ENCODE measurements at places on chromosomes 1 and 21.

DNA sequence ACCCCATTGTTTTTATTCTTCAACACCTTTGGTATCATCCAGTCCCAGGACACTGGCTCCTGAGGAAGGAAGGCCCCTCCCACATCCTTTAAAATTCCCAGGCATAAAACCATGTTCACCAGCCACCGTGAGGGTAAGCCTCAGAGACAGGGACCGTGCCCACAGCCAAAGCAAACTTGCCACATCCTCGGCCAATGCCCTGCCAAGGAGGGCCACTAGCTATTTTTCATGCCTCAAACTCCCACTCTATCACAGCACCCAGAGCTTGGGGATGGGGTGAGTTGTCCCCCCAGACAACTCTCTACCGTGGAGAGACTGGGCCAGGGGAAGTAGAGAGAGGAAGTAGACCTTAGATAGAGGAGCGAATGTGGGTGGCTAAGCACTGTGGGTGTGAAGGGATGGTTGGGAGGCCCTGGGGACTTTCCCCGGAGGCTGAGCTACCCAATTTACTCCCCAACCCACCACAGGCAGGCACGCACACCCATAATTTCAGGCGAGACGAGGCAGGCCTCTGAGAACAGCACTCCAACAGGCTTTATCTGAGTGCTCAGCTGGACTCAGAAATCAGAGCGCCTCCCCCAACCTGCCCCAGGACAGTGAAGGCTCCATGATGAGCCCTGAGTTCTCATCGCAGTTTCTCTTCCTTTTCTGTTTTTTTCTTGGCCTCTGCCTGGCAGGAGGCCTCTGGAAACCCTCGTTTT is 15.9 kb upstream of the BTG2 start:
- DNase-seq: peak; percentile 96

DNA sequence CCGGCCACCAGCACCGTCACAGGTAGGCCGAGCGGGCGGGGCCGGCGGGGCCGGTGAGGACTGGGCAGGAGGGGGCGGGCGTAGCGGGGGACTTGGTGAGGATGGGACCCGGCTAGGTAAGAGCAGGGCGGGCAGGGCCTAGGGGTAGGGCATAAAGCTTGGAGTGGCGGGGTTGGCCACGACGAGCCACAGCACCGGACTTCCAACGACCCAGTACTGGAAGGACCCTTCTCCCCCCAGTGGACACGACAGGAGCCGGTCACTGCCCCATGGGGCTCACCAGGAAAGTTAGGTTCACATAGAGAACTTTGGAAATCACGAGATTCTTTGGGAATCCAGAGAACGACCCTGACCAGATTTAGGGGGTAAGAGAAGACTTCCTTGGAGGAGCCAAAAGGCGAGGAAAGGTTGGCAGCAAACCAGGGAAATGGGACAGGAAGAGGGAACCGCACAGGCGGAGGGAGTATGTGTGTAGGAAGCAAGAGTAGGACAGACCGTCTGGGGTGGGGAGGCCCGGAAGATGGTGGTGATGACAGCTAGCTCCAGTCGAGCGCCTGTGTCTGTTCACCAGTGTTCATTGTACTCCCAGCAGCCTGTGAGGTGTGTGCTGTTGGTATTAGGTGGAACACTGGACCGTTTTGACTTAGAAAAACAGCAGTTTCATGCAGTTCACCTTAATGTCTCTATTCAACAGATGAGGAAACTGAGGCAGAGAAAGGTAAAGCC is 20.4 kb downstream of the ZNF362 start:
- DNase-seq: no peak

DNA sequence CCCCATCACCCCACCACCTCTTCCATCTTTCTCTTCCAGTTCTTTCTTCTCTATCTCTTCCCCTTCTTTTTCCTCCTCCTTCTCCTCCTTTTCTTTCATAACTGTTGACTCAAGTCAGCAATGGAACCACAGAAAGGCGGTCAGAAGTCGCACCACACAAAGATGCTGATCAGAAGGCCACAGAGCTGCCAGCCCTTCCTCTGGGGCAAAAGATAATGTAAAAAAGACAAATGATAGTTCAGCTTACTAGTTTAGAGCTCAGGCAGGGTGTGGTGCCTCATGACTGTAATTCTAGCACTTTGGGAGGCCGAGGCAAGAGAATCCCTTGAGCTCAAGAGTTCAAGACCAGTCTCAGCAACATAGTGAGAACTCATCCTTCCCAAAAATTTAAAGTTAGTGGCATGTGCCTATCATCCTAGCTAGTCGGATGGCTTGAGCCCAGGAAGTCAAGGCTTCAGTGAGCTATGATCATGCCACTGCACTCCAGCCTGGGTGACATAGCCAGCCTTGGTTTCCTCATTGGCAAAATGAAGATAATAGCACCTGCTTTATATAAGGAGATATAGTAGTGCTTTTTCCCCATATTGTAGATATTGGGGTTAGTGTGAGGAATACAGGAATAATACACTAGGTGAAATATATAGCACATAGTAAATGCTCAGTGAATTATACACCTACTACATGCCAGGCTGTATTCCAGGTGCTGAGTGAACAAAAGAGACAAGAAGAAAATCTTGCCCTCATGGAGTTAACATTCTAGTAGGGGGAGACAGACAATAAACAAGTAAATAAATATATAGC is 12.5 kb upstream of the IGSF3 start:
- DNase-seq: no peak

DNA sequence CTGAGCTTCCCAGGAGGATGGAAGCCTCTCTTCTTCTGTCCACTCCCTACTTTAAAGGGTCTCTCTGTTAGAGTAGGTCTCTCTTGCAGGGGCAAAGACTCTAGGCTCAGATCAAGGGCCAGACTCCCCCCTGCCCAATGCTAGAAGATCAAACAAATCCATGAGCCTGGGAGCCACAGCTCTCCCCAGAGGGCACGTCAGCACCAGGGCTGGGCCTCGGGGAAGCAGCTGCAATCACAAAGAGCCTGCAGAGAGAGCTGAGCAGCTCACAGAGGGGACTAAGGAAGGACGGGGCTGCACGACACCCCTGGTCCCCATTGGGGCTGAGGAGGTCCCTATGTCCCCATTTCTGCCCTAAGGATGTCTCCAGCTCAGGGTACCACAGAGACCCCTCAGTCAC is 3.9 kb downstream of the CNTN2 start:
- no peak for DNase-seq

DNA sequence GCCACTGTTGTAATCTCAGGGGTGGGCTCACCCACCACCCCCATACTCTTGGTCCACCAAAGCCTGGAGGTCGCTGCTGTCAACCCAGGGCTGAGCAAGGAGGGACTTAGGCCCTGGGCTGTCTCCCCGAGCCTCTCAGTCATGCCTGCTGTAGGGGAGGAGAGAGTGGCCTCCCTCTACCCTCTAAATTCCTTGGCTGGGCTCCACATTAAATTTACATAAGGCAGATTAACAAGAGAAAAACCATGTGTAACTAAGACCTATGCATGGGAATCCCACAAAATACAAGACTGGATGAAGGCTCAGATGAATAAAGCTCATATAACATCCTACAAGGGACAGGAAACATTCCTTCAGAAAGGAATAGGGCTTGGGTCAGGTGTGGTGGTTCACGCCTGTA is 1.8 kb upstream of the PIK3CD start:
- DNase-seq: no peak

DNA sequence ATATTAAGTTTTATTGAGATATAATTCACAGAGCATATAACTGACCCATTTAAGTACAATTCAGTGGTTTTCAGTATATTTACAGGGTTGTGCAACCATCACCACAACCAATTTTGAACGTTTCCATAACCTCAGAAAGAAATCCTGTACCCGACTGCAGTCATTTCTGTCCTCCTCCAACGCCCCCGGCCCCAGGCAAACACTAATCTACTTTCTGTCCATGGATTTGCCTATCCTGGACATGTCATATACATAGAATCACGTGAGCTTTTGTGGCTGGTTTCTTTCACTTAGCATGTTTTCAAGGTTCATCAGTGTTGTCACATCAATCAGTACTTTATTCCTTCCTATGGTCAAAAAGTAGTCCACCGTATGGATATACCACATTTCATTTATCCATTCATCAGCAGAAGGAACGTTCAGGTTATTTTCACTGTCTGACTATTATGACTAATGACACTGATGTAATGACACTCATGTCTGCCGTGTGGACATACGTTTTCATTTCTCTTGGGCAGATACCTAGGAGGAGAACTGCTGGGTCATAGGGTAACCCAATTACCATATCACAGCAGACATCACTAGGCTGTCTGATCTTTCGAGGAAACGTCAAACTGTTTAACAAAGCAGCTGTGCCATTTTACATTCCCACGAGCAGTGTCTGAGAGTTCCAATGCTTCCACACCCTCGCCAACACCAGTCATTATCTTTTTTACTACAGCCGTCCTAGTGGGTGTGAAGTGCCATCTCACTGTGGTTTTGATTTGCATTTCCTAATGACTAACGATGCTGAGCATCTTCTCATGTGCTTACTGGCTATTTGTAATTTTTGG is 30.8 kb downstream of the MRPL37 start:
- peak; percentile 14 for DNase-seq

GRCh38 chr1:12472798-12473551 is 145.0 kb downstream of the DHRS3 start:
- peak; percentile 62 for DNase-seq

GRCh38 chr1:199522936-199523335 is 504.6 kb upstream of the NR5A2 start:
- no peak for DNase-seq

GRCh38 chr1:10788592-10789006 is 7.8 kb downstream of the CASZ1 start:
- DNase-seq: no peak

GRCh38 chr1:214844319-214844718 is 238.2 kb upstream of the KCNK2 start:
- DNase-seq: no peak

GRCh38 chr1:7582460-7582972 is 188.6 kb upstream of the VAMP3 start:
- no peak for DNase-seq

- no peak for DNase-seq
Measured at GRCh38 chr1:221816899-221817298, 75.0 kb upstream of the DUSP10 start.

GRCh38 chr1:150321826-150322166 is 463 bp downstream of the PRPF3 start:
- peak; percentile 32 for DNase-seq

DNA sequence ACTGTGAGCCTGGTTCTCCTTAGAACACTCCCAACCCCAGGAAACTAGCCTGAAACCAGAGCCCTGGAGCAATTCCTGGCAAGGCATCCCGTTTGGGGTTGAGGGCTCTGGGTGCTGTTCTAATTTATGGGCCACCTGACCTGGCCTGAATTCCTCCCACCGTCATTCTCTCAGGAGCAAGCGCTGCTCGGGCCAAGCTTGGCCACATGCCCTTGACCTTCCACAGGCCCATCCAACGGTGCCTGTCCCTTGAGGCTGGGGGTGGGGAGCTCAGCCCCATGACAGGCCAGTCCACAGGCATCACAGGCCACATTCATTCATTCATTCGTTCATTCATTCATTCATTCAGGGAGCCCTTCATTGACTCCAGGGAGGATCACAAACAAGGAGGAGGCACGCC is 5.3 kb downstream of the PADI2 start:
- no peak for DNase-seq
